ENCODE measurements at places on chromosomes 1 and 21.

DNA sequence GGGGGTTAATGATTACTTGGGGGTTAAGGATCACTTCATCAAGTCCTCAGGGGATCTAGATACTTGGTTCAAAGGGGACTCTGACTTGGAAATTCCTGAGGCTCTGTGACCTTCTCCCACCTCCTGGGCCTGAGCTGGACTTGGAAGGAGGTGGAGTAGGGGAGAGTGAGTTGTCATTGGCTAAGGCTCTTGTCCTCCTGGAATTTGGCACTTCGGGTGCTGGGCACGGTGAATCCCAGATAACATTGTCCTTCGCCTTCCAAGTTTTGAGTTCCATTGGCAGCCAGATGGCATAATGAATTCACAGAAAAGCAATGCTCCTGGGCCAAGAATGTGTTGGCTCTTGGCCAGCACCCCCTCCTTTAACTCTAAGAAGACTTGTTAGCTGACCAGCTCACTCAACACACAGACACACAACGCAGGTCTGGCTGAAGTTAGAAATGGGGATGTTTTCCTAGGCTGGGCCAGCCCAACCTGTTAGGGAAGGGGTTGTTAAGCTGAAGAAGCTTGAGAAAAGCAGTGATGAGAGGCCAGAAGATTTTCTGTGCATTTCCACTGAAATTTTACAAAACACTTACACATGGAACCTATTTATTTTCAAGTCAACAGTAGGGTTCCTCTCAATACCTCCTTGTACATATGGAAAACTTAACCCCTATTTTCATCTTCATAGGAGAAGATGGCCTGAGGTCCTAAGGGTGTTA lies 29.7 kb downstream of the SLC26A9 start:
- no peak for DNase-seq

DNA sequence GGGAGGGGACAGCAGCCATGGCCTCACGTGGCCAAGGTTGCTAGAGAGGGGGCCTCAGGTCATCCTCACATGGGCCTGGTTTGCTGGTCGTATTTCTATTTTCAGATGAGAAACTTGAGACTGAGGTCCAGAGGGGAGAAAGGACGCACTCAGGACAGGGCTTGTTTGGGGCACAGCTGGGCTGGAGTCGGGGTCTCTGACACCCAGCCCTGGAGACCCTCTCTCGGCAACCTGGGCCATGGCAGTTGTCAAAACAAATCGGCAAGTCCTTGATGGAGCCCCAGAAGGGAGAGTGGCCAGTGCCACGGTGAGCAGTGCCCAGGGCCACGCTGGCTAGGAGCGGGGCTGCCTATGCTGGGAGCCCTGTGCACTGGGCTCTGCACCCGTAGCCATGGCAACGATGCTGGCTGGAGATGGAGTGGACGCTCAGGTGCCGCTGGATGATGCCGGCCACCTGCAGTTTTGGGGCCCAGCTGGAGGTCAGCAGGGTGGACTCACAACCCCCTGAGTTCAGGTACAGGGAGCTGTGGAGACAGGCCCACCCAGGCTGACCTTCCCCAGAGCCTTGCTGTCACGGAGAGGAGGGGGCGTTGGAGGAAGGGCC lies 11.1 kb downstream of the LRRC3 start:
- no peak for DNase-seq

- no peak for DNase-seq
Measured at GRCh38 chr1:3883194-3883925, 16.7 kb downstream of the C1orf174 start.

- no peak for DNase-seq
Measured at GRCh38 chr1:29318724-29319123, 82.4 kb downstream of the PTPRU start.

DNA sequence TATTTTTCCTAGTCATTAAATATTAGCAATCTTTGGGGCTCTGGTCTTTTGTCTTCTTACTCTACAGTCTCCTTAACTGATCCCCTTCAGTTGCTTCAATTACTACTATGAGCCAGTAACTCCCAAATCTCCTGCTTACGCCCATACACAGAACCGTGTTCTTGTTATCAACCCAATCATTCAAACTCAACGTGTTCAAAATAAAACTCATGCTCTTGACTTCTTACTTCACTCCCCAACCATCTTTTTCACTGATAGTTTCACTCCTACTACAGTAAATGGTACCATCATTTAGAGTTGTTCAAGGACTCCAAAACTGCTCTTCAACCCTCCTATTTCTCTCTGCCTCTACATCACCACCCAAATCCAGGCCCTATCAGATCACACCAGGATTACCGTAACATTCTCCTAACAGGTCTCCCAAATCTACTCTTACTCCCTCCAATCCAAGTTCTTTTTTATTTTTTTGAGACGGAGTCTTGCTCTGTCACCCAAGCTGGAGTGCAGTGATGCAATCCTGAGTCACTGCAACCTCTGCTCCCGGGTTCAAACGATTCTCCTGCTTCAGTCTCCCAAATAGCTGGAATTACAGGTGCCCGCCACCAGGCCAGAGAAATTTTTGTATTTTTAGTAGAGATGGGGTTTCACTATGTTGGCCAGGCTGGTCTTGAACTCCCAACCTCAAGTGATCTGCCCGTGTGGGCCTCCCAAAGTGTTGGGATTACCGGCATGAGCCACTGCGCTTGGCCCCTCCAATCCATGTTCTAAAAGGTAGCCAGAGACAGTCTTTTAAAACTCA lies 3.0 kb downstream of the YARS1 start:
- DNase-seq, result no peak

DNA sequence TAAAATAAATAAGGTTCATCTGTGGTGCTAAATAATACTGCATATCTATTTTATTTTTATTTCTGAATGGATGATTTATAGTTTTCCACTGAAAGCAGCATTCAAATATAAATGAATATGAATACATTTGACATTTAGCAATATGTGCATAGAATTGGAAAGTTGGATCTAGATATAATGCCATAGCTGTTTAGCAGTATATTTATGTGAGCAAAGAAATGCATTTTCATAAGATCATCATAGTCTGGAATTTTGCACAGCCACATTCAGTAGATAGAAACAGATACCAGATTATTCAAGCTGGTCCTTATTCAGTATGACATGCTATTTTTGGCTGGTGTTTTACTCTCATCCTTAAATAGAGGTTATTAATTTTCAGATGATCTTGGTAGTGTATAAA lies 46.0 kb downstream of the SNX7 start:
- no peak for DNase-seq

- no peak for DNase-seq
Measured at GRCh38 chr21:45836268-45836655, 145.3 kb upstream of the COL6A1 start.

GRCh38 chr1:21605964-21606705 lies 63.0 kb downstream of the RAP1GAP start:
- DNase-seq, result no peak

GRCh38 chr1:99731384-99731783 lies 35.1 kb downstream of the FRRS1 start:
- no peak for DNase-seq

- DNase-seq, result no peak
Measured at GRCh38 chr21:37341254-37341960, 25.2 kb upstream of the DYRK1A start.

- no peak for DNase-seq
Measured at GRCh38 chr1:11518016-11518701, 39.2 kb downstream of the DISP3 start.

- no peak for DNase-seq
Measured at GRCh38 chr1:171828794-171829193, 12.5 kb upstream of the DNM3 start.

GRCh38 chr1:218447010-218447689 lies 102.0 kb downstream of the TGFB2 start:
- DNase-seq, result no peak

- DNase-seq, result no peak
Measured at GRCh38 chr1:23646091-23646490, 45.5 kb upstream of the RPL11 start.

DNA sequence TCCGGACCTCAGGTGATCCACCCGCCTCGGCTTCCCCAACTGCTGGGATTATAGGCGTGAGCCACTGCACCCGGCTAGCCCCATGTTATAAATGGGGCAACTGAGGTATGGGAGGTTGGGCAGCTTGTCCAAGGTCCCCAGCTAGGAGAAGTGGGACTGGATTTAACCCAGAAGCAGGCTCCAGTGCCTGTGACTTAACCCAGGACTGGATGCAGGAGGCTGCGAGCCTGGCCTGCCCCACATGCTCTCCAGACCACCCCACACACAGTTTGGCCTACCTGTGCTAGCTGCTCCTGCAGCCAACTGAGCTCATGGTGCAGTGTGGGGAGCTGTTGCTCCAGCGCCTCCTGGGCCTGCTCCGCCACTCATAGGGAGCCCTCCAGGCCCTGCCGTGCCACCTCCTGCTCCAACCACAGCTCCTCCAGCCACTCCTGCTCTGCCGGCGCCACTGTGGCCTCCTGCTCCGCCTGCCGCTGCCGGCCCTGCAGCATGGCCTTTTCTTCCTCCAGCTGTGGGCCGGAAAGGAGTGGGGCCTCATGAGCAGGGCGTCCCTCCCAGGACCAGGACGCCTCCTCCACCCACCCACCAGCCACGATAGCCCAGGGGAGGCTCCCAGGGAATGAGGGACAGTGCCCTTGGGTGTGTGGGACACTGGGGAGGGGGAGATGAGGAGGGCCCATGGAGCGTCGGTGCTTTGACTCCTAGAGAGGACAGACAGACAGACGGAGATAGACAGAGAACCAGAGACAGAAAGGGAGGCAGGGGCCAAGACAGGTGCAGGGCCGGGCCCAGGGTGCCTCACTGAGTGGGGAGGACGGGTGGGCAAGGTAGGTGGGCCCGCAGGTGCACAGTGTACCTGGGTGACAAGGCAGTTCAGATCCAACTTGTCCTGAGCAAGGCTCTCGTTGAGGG lies 12.4 kb upstream of the NBPF1 start:
- no peak for DNase-seq

- DNase-seq, result no peak
Measured at GRCh38 chr1:35222322-35223083, 29.6 kb upstream of the SFPQ start.

DNA sequence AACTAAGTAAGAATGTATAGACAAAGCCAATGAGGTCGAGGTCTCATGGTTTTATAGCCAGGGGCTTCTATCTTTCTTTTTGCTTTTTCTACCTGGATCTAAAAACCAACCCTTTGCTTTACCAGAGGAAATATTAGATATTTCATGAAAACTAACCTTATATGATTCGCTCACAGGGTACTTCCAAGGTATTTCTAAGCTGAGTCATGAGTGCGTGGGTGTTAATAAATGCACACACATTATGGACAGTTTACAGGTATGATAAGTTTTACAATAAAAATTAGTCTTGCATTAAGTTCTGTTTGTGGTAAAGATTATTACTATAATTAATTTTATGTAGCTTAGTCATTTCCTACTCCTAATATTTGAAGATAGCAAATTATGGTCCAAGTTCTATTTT lies 217.2 kb downstream of the CHRM3 start:
- no peak for DNase-seq

DNA sequence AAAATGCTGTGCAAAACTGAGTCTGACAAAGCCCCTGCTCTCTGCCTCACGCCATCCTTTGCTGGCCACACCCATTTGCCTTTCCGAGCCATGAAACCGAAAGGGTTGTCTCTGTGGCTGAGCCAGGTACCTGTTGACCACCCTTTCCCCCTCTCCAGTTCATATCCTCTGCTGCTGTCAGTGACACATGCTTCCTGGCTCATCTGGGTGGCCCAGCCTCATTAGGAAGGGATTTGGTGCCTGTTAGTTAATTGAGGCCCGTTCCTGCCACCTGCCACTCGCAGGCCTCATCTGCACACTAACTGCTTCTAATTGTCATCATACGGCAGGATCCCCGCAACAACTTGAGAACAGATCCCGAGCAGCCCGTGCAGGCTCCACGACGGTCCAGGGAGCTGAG lies 79.2 kb downstream of the OLIG1 start:
- no peak for DNase-seq

DNA sequence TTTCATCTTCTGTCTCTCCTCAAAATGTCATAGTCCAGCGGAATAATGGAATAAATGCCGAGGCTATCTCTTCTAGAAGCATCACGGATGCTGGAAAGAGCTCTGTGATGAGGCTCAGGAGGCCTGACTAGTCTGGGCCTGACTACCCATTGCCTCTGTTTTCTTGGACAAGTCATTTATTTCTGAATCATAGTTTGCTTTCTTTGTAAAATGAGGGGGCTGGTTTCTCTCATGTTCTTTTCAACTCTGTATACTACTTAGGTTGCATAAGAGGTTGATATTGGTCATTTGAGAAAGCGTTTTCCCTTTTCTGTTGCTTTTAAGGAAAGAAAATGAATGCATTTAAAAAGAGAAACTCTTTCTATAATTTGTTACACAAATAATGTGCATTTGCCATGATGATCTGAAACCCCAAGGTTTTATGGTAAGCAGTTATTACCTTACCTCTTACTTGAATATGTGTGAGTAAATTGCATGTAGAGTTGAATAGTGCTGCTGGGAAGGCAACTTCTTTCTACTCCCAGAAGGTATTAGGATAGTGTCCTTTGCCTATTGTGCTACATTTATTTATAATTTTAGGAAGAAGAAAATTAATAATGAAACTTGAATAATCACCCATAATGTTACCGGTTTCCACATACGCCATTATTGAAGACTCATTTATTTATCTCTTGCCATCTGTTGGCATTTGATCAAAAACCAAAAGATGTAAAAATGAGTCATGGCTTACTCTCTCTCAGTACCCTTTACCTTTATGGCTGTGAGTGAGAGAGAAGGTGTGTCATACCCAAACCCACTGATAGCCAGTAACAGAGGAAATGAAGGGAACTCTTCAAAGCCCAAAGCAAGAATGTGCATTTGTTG lies 179.1 kb downstream of the FASLG start:
- DNase-seq, result no peak

GRCh38 chr1:174883409-174883808 lies 116.3 kb upstream of the CACYBP start:
- DNase-seq, result no peak

- no peak for DNase-seq
Measured at GRCh38 chr21:25456672-25457071, 150.6 kb downstream of the MRPL39 start.

DNA sequence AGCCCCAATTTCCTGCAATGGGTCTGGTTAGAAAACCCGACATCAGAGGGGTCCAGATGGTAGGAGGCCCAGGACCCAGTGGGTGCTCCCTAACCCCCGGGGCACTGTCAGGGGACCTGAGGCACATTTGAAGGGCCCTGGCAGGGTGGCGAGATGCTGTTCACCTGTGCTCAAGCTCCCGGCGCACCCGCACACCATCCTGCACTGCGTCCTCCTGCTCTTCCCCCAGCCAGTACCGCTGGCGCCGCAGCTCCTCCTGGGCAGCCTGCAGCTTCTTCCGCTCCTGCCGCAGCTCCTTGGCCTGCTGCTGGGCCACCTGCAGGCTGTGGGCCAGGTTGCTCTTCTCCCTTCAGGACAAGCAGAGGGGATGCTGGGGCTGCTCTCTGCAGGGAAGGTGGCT lies 36.0 kb downstream of the RNU1-1 start:
- no peak for DNase-seq

DNA sequence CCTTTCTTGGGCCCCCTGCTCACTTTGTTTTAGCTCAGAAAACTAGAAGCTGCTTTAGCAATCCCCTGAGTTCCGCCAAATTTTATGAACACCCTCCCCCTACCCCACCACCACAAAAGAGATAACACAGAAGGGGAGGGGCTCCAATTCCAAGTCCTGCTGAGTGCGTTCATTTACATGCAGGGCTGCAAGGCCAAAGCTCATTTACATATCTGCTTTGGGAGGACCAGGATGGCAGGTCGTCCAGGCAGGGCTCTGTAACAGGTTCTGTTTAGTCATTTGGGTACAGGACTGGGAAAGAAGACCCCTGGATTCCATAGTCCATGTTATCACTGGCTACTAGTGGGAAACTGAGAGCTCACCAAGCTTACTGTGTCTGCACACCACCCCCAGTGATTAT lies 35.9 kb upstream of the KIF21B start:
- DNase-seq, result no peak

GRCh38 chr1:91511386-91511785 lies 10.7 kb downstream of the CDC7 start:
- DNase-seq, result no peak

- DNase-seq, result no peak
Measured at GRCh38 chr21:27885296-27885711, 918.4 kb upstream of the ADAMTS5 start.

All from stimulated activated CD8-positive, alpha-beta memory T cell treated with anti-CD3 and anti-CD28 coated beads, Interleukin-4, amount 100 ng/mL, for 1 hour (primary cell).